ENCODE measurements at places on chromosomes 3 and 15. TPM values are rescaled to one million over a fixed set of nuclear protein-coding genes. Genes with fewer than 3 reads are reported as not detected.

C3orf52 gene
- 2.1 TPM for total RNA-seq

DNA sequence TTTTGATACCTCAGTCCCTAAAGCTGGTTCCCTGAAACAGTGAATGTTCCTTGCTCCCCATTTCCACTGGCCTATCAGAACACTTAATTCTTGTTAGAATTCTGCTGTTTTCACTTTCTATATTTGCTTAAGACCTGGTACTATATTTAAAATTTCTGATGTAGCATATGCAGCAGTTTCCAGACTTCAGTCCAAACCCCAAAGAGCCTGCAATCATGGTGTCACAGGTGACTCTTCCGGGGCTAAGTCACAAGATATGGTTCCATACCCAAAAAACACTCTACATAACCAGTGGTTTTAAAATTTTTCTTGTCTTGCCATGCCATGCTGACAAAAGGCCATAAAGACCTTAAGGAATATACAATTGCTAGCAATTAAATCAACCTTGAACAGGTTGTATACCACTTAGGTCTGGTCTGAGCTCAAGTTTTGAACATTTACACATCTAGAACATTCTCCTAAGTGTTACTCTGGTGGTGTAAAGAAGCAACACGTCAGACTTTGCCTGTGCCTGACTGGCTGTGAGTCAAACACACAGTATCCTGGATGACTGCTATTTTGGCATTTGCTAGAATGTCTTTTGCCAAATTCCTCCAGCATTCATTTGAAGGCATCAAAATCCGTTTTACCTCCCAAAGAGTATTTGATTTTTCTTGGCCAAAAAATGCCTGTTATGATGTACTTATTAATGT is 160.0 kb downstream of the FRMD5 start:
- peak; percentile 82 for DNase-seq

DNA sequence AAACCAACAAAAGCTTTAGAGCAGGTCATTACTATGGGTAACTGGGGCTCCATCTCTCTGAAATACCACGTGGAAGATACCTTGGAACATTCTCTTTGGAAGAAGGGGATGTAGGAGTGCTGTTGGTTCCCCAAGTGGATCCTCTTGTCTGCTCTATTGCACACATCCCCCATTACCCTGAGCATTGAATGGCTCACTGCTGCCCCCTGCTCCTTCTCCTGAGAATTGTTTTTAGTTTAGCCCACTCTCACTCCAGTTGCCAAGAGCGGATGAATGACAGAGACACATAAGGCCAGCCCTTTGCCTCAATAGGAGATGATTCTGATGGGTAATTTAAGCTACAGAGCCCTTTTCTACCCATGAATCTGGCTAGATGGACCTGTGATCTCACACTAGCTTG is 135.6 kb upstream of the SUCLG2 start:
- DNase-seq, result peak; percentile 68

GRCh38 chr3:71183549-71183948 is 400.0 kb downstream of the FOXP1 start:
- DNase-seq, result no peak

GRCh38 chr15:101406526-101407195 is 82.8 kb downstream of the PCSK6 start:
- no peak for DNase-seq

DNA sequence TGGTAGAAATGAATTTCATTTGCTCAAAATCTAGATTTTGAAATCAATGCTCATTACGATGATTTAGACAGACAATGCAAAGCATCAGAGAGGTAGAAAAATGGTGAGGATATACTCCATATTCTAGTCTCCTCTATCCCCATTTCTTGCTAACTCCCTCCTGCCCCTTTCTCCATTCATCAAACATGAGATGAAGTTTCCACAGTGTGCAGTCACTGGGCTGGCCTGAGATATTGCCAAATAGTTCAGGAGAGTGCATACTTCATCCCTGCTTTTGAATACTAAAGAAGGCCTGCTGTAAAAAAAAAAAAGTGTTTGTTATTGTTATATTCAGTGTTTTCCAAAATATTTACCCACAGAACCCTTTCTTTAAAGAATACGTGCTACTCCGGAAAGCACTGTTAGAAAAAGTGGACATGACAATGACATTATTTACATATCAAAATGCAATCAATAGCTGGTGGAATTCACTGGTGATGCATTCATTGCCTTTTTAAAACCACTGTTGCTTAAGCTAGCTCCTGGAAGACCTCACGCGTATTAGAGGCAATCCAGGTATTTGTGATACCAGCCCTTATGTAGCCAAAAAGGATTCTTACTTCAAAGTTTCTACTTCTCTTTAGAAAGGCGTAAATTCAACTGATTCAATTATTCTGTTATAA is 247.6 kb upstream of the SOX2 start:
- DNase-seq, result no peak

- no peak for DNase-seq
Observed at GRCh38 chr3:133862161-133862560, 33.5 kb downstream of the RAB6B start.
